Stimulated activated CD8-positive, alpha-beta memory T cell treated with anti-CD3 and anti-CD28 coated beads, Interleukin-15, amount 100 ng/mL, for 4 hours (primary cell): ENCODE measurements at places on chromosomes 5 and 9.

GRCh38 chr5:16963821-16964220, 27.7 kb upstream of the MYO10 start:
- no peak for DNase-seq

DNA sequence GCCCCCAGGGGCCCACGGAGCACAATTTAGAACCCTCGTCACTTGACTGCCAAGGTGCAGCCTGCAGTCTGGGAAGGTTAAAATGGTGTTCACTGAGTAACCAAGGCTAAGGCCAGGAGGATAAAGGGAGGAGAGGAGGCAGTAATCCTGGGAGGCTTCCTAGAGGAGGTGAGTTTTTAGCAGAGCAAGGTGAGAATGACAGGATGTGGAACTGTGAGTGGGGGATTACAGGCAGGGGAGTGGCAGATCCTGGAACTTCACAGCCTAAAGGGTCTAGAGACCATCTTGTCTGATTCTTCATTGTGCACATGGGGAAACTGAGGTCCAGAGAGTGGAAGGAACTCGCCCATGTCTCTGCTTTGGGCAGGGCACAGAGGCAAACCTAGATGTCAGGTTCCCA, 42.5 kb upstream of the ASS1 start:
- DNase-seq: no peak

GRCh38 chr5:1246711-1247431, 21.7 kb downstream of the SLC6A18 start:
- DNase-seq: no peak

DNA sequence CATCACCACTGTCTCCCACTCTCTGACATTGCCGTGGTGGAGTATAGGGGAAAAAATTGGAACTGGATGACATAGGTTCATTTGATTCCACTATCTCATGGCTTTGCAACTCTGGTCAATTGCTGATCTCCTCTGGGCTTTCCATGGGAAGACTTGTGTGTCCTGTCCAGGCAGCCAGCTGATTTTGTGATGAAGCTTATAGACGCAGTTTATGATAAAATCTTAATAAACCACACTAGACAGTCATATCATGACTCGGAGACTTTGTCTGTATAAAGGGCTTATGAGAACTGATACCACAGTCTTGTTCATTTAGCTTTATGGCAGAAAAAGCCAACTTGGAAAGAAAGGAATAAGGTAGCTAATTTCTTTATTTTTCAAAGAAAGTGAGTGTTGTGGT, 296.5 kb downstream of the MAST4 start:
- DNase-seq: no peak

DNA sequence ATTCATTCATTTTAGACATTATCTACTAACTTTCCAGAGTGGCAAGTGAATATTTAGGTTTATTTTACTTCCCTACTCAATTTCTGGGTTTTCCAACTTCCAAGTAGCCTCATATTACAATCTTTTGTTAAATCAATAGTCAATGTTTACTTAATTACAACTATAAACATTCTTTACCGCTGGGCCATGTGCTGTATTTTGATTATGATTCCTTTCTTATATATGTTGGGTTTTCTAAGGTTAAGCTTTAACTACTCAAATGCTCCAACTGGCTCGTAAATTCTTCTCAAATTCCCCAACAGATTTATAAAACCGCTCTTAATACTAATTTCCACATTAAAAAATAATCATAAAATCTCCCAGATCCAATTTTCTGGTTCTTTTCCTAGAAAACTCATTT, 110.1 kb upstream of the ABCA1 start:
- no peak for DNase-seq

- no peak for DNase-seq
Measured at GRCh38 chr9:84780385-84780784, 110.9 kb downstream of the NTRK2 start.

DNA sequence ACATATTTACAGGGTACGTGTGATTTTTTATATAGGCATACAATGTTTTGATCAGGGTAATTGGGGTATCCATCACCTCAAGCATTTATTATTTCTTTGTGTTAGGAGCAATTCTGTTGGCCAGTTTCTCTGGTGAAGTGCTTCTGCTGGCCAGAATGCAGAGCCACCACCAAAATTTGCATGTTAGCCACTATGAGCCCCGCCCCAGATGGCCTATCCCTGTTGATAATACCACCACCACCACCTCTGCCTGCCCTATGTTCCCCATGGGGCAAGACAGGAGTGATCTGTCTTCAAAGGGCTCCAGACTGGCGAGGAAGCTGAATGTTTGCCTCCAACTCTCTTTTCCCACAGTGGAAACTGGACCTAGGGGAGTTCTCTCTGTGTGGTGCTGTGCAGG, 26.0 kb upstream of the JAK2 start:
- DNase-seq: no peak

GRCh38 chr5:143002459-143003327, 232.5 kb downstream of the ARHGAP26 start:
- peak; percentile 54 for DNase-seq

DNA sequence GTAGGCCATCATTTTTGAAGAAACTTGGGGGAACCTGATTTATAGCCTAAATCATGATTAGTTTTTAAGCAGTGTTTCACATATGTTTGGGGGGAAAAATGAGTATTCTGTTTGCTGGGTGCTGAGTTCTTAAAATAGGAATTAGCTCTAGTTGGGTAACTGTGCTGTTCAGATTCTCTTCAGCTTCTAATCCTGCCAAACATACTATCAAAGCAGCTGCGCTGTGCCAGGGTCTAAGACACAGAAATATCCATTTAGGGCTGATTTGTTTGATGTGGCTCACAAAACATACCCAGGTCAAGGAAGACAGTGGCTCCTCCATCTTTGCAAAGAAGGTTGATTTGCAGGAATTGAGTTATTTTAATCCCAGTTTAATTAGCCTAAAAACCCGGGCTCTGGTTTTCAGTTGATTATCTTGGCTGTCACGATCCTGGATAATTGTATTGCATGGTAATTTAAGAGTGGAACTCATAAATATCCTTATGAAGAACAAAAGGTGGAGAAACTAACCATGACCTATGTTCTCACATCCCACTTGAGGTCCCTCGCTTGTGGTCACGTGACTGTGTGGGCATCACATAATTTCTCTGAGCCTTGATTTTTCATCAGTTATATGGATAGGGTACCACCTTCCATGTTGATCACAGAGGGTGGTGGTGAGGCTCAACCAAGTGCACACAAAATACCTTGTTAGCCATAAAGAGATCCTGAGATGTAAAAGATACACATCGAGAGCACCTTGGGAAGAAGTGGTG, 18.7 kb downstream of the CYFIP2 start:
- no peak for DNase-seq

GRCh38 chr5:157778121-157778805, 34.8 kb downstream of the LSM11 start:
- DNase-seq: no peak

- DNase-seq: no peak
Measured at GRCh38 chr5:178394074-178394473, 161.5 kb upstream of the PHYKPL start.

DNA sequence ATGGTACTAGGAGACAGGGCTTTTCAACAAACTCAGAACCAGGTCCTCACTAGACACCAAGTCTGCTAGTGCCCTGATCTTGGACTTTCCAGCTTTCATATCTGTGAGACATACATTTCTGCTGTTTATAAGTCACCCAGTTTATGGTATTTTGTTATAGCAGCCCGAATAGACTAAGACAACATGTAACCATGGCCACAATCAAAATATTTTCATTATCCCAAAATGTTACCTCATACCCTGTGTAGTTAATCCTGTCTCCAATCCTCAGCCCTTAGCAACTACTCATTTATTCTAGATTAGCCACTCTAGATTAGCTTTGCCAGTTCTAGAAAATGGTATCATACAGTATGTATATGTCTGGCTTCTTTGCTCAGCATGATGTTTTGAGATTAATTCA, 6.3 kb upstream of the ATG10 start:
- no peak for DNase-seq

DNA sequence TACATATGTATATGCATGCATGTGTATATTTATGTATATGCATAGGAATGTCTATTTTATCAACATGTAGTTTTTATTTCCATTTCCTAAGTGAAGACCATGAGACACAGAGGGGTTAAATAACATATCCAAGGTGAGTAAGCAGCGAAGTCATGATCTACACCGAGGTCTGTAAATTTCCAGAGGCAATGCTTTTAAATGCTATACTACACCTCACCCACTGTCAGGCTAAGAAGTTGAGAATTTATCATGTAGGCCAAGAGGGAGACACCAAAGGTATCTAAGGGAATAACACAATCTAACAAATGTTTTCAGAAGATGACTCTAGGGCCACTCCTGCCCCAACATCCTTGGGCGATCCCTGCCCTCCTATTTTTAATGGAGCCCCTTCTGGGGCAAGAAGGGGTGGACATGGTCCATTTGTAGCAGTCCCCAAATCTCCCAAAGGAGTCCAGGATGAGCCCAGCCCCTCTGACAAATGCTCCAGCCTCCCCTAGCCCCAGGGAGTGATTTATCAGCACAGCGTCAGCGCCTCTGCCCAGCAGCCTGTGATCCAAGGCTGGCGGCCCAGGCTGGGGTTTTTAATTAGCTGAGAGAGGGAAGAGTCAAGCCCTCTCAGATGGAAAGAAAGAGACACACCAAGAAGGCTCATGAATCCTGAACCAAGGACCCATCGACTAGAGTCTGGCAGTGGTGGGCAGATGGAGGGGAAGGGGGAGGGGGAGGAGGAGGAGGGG, 339.9 kb downstream of the ASTN2 start:
- DNase-seq: no peak

- DNase-seq: no peak
Measured at GRCh38 chr5:149382517-149383220, 3.6 kb upstream of the IL17B start.

DNA sequence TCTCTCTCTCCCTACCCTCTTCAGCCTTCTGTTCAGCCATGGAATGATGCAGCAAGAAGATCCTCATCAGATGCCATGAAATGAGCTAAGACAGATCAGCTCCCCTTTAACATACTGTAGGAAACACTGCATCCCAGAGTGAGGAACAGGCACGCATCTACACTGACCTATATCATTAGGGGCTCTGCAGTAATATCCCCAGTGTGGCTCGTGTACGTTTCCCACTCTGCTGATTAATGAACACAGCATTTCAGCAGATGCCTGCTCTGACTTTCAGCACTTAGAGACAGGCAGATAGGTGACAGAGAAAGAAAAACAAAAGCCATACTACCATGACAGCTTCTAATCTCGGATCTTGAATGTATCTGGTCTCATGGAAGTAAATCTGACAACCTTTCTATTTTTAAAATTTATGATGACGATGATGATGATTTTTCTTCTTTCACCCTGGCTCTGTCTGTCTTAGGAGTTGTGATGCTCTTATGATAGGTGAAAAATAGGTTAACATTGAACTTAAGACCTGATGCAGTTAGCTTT, 750.3 kb downstream of the CDH12 start:
- no peak for DNase-seq

- DNase-seq: no peak
Measured at GRCh38 chr5:2658447-2658846, 93.0 kb downstream of the IRX2 start.

- DNase-seq: no peak
Measured at GRCh38 chr5:159045165-159045811, 54.4 kb downstream of the EBF1 start.

DNA sequence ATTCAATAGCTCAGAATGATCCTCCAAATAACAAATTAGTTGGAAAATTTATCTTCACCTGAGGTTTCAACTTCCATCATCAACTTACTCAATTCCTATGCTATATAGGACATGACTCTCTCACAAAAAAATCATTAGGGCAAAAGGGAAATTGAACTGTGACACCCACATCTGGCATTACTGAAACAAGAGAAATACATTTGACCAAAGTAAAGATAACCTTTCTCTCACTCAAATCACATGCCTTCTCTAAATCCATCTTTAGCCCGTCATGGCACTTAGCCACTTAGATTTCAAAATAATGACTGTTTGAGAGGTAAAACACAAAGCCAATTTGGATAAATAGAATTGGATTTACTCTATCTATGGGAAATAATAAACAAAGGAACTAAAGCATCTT, 126.4 kb downstream of the ADAMTS6 start:
- no peak for DNase-seq

GRCh38 chr5:139955616-139956273, 87.4 kb downstream of the NRG2 start:
- no peak for DNase-seq

- DNase-seq: no peak
Measured at GRCh38 chr9:68841276-68842052, 136.4 kb downstream of the PIP5K1B start.

- DNase-seq: no peak
Measured at GRCh38 chr9:125889476-125890419, 142.6 kb downstream of the PBX3 start.
